ENCODE measurements at places on chromosomes 11 and 22. TPM values are rescaled to one million over a fixed set of nuclear protein-coding genes. Genes with fewer than 3 reads are reported as not detected.

GRCh38 chr11:108931168-108931567, 266.3 kb downstream of the DDX10 start:
- H3K4me1 ChIP-seq, result no peaks in the 10 kb centered on the region
- no peak for DNase-seq
- H3K27ac ChIP-seq, result no peak overlapping the region
- no peaks in the 10 kb centered on the region for H3K27me3 ChIP-seq

DNA sequence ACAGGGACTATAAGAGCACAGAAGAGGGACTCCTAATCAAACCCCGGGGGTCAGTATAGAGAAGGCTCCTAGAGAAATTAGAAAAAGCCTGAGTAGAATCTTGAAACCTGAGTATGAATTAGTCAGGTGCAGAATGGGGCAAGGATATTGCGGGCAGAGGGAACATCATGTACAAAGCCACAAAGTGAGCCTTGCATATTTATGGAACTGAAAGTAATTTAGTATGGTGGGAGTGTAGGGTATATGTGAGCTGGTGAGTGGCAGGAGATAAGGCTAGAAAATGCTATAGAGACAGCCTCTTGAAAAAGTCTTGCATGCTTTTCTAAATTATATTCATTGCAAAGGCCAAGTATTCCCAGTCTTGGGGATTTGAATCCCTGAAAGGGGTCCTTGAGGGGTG, 93.7 kb downstream of the STIM1 start:
- no peak overlapping the region for H3K4me3 ChIP-seq
- DNase-seq, result no peak
- no peak overlapping the region for H3K27ac ChIP-seq
- no peaks in the 10 kb centered on the region for H3K27me3 ChIP-seq

DNA sequence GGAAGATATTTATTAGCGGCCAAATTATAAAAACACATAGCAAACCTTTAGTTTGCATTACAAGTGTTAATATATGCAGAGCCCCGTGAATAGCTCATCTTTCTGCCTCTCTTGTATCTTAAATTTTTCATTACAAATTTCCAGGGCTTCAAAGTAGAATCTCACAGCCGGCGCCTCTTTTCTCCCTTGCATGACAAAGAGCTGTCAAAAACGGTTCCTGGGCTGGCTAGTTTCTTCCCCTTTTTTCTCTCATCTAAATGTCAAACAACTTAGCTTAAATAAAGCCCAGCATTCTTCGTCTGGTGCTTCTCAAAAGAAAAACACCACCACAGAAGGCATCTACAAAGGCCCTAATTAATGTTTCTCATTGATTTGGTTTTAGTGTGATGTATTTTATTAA, 253.0 kb downstream of the INSC start:
- no peak overlapping the region for H3K27ac ChIP-seq
- no peaks in the 10 kb centered on the region for H3K36me3 ChIP-seq
- no peak overlapping the region for H3K4me3 ChIP-seq
- no peaks in the 10 kb centered on the region for H3K27me3 ChIP-seq

Gene SHANK3
- 8.3 TPM for total RNA-seq

Gene OR10D3
- not detected for total RNA-seq

DNA sequence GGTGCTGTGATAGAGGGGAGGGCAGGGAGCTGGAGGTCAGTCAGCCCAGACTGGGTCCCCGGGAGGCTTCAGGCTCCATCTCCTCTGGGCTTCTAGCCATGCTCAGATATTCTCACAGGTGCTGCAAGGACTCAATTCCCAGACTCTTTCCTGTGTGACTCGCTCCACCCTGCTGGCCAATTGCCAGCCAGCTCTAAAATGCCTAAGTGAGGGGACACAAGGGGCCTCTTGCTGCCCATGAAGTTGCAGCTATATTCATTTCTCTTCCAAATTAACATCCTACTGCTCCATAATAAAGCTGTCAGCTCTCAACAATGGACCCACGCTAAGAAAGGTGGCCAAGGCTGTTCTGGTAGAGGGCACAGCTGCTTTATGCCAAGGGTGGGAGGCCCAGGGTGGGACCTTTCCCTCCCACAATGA, 101.5 kb downstream of the PLEKHA7 start:
- H3K27me3 ChIP-seq, result no peaks in the 10 kb centered on the region
- peaks cover 14% of the 10 kb centered on the region for H3K4me1 ChIP-seq
- no peak overlapping the region for H3K27ac ChIP-seq
- H3K4me3 ChIP-seq, result no peak overlapping the region
- no peak for DNase-seq
- no peaks in the 10 kb centered on the region for H3K36me3 ChIP-seq

DNA sequence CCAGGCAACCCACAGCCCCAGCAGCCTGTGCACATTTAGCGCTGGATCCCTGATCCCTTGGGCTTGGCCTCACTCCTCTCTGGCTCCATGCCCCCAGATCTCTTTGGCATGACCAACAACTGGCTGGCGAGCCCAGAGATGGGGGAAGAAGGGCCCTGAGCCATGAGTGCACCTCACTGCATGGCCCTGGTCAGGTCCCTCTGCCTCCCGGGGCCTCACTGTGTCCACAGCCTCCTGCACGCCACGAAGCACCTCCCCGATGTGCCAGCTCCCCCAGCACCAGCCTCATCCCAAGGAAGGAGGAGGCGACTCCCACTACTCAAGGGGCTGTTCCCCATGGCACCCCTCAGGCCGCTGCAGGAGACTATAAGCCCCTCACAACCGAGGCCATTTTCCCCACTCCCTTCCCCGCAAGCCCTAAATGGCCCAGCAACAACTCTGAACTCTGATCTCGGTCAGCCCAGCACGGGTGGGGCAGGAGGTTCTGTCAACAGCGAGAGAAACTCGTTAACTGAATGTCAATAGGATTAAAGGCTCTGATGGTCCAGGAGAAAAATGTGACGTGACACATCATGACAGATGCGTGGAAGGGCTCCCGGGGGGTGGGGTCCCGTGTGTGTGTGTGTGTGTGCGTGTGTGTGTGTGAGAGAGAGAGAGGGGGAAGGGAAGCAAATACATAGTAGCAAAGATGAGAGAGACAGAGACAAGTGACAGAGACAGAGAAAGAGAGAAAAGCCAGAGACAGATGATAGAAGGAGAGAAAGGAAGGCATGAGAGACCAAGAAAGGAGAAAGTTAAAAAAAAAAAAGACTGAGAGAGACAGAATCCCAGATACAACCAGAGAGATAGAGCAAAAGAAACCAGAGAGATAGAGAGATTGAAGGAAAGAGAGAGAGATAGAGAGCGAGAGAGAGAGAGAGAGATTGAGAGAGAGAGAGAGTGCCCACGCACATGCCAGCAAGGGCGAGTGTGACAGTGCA, 28.4 kb upstream of the SYT7 start:
- H3K4me3 ChIP-seq, result no peak overlapping the region
- H3K27ac ChIP-seq, result no peak overlapping the region
- H3K4me1 ChIP-seq, result peaks cover 26% of the 10 kb centered on the region
- no peaks in the 10 kb centered on the region for H3K27me3 ChIP-seq

Gene RGL4
- total RNA-seq, result 3.7 TPM

Measured in spinal cord (tissue), 10 donors.